ENCODE measurements at places on chromosomes 7 and 10. TPM values are rescaled to one million over a fixed set of nuclear protein-coding genes. Genes with fewer than 3 reads are reported as not detected.

PIK3AP1 gene
- total RNA-seq = 13.9 TPM

DNA sequence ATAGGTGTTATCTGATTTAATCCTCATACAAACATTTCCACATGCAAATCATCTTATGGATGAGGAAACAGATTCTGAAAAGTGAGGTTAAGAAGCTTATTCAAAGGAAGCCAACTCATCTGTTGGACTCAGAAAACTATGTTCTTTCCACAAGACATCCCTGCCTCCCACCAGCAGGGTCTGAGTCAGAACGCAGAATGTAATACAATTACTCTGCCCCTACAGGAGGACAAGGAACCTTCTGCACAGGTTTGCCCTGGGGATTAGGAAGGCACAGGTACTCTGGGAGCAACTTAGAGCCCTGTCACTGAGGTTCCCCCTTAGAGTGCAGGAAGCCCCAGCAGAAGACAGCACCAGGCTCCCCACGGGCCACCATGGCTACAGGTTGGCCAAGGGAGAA, 255.7 kb downstream of the TNS3 start:
- no peak for DNase-seq

DNA sequence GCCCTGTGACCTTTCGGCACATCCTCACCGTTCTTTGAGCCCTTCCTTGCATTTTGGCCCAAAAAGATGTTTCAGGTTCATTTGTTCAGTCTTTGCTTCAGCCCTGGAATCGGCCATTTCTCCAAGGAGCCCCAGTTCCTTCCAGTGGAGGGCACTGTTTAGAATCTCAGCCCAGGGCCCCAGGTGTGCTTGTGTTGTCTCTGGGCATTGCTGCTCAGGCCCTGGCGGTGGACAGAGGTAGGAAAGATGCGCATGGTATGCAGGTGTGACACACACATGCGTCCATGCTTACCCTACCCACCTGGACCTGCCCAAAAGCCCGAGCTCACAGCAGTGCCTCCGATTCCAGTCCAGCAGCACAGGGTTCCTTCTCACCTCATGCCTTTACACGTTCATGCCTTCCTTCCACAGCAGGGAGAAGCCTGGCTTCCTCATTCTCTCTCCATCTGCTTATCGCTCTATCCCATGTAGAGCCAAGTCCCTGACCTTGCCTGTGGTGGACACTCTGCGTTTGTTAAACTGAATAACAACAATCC, 70.6 kb downstream of the LHPP start:
- no peak for DNase-seq

DNA sequence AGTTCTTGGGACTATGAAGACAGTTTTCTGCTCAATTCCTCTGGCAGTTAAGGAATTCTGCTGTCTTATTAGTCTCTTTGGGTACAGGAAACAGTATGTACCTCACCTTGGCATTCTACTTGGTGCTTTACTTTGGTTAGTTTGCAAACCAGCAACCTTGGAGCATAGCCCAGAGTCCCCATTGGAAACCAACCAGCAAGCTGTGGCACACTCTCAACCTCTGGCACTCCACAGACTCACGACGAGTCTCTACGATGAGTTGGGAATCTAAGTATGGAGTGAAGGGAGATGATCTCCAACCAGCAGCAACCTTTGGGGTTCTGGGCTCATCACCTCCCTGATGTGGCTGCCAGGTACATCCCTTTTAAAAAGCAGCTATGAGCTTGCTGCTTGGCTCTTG, 43.8 kb downstream of the TPK1 start:
- DNase-seq = no peak

DNA sequence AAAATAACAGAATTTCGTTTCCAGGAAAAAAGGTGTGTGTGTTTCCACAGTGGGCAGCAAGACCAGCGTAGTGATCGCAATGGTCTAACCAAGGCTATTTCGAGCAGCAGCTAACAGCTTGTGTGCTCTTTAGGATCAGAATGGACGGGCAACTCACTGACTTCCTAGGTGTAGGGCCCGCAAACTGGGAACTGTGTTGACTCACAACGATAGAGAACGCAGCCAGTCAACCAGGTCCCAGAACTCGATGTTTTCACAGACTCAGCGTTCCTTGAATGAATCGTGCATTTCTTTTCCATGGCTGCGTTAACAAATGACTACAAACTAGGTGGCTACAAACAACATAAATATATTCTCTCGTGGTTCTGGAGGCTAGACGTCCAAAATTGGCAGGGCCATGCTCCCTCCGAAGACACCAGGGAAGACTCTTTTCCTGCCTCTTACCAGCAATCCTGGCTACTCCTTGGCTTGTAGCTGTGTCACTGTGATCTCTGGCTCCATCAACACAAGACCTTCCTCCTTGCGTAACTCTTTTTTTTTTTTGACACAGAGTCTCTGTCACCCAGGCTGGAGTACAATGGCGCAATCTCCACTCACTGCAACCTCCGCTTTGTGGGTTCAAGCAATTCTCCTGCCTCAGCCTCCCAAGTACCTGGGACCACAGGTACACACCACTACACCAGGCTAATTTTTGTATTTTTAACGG, 39.1 kb downstream of the PODXL start:
- DNase-seq = peak; percentile 47

DNA sequence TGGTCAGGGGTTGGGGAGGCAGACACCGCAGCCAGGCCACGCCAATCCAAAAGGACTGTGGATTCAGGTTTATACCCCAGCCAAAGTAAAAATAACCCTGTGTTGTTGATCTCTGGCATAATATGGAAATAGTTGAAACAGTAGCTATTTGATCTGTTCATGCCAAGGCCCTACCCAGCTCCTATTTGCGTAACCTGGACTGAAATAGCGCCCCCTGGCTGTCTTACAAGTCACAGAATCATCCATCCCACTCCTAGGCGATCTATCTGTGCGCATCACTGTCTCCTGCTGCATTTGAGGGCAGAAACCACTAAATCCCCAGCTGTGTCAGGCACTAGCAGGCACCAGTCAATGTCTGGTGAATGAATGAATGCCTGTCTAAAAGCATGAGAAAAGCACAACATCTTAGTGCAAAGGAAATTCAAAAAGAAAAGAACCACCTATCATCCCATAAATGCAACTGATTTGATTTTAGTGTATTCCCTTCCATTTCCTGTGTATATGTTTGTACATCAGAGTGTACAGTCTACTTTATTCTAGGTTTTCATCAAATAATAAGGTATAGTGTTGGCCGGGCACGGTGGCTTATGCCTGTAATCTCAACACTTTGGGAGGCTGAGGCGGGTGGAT, 160.0 kb downstream of the SLIT1 start:
- peak; percentile 65 for DNase-seq

All from thyroid gland (tissue), 4 donors.